A549 treated with CpdA at 1 μM for 4 hours (cell line): ENCODE measurements at places on chromosomes 2 and 18. TPM values are rescaled to one million over a fixed set of nuclear protein-coding genes. Genes with fewer than 3 reads are reported as not detected.

The TMEM37 gene
- 1.2 to 2.1 TPM (median 1.9 TPM) in 5 replicates for total RNA-seq

The KYNU gene
- 311 to 380 TPM (median 336 TPM) in 5 replicates for total RNA-seq

The KLHL14 gene
- not detected in 5 replicates for total RNA-seq

The HOXD4 gene
- 0.36 to 0.50 TPM (median 0.46 TPM) in 4 of 5 replicates, not detected in the other for total RNA-seq
